ENCODE measurements at places on chromosomes 2 and 18.

DNA sequence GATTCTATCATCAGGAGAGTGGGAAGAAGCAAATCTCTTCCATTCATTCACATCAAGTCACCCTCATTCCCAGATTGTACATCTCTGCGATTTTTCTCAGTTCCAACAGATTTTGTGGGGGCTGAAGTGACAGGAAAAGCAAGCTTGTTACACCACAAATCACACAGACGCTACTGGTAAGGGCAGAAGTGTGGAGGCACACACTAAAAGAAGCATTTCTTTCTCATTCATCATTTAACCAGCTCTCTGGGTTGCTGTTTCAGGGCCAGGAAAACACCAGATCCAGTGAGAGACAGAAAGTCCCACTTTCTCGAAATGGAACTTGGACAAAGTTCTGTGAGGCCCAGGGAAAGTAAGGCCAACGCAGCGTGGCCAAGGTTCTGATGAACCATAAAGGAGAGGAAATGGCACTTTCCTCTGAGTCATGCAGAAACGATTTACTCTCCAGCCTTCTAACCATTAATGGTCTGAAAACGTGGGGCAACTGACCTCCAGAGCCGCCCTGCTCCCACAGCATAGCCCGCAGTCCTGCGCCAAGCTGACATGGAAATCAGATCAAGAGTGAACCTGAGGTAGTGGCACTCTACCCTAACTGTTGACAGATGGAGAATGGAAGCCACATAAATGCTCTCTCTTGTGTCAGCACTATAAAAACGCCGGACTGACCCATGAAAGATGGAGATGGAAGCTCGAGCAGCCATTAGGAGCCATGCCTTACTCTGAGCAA, 191.0 kb downstream of the C1D start:
- no peak for DNase-seq

DNA sequence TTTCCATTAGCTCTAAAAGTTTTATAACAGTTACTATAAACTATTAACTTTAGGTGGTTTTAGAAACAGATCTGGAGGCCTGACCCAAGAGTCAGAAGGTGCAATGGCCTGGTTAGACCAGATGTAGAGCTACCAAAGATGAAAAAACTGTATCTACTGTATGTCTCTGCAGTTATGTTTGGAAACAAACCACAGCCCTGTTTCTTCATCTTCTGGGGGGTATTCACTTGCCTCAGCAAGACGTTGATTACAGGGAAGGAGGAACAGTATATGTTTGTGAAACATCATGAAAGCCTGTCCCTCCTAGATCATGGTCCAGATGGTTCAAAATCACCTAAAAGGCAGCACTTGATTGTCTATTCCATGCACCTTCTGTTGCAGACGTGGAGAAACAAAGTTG, 220.2 kb downstream of the SUCLG1 start:
- DNase-seq, result no peak

GRCh38 chr2:49069829-49070228, 84.5 kb downstream of the FSHR start:
- DNase-seq, result no peak

DNA sequence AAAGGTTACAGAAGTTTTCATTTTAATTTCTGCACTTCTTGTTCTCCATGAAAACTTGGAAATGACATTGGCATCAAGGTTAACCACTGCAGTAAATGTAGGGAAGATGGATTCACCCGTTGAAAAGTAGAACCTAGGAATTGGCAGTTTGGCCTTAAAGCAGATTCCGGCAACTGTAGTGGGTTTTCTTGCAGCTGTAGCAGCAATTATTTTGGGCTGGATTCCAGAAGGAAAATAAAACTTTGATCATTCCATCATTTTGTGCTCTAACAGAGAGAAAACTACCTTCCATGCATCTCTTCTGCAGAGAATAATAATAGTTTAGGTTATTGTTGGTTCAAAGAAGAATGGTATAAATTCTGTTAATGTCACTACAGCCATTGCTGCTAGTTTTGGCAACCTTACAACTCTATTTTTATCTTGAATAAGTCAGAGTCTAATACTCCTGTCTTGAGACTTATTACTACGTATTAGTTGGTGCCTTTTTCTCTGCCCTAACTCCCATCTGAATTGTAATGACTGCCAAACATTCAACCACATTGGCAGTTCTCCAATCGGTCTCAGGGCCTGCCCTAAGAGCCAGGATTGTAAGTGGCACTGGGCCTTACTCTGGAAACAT, 178.1 kb upstream of the PIEZO2 start:
- no peak for DNase-seq

DNA sequence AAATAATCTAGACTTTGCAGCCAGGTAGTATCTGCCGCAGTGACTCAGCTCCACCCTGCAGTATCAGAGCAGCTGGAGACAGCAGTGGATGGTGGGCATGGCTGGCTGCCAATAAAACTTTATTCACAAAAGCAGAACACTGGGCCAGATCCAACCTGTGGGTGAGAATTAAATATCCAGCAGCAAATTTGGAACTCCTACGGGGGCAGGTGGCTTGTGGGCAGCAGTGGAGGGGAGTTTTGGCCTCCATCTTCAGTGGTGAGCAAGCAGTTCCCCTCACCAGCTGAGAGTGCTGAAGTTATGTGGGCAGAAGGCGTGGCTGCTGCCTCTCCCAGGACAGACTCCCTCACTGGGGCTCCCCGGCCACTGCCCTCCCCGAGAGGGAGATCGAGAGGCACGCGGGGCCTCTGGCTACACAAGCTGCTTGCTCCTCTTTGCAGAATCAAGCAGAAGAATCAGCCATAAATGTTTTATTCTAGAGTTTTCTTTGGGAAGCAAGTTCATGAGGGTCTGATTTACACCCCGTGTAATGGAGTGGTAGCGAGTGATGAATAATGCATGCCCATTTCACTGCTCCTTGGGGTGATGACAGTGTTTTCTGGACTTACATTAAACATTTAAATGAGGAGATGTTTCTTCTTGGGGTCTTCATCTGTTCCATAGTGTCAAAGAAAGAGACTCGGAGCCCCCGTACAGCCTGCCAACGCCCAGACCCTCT, 204.3 kb downstream of the SEPTIN10 start:
- no peak for DNase-seq

GRCh38 chr2:161992531-161992930, 81.5 kb downstream of the DPP4 start:
- peak; percentile 46 for DNase-seq

- no peak for DNase-seq
Measured at GRCh38 chr2:28620801-28621171, 124.9 kb downstream of the PLB1 start.

Data from activated T-cell treated with anti-CD3 and anti-CD28 coated beads, Interleukin-2, amount 50 U/mL, for 4 hours (primary cell).